ENCODE measurements at places on chromosomes 7 and 10. TPM values are rescaled to one million over a fixed set of nuclear protein-coding genes. Genes with fewer than 3 reads are reported as not detected.

Gene ADCYAP1R1
- total RNA-seq: 99.0 TPM

DNA sequence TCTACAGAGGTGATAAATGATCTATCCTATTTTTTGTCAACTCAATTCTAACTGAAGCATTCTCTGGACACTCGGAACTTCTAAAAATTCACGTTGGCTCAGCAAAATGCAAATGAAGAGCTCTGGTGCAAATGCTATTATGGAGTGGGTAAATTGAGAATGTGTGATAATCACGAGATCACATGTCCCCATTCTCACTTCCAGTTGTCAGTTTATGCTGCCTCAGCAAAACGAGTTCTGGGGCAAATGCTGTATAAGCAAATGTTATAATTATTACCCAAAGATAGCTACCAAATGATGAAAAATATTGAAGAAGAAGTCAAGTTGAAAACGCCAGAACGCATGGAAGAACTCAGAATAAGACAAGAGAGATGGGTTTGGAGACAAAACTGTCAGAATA is 29.4 kb downstream of the AKR1B1 start:
- DNase-seq: no peak

DNA sequence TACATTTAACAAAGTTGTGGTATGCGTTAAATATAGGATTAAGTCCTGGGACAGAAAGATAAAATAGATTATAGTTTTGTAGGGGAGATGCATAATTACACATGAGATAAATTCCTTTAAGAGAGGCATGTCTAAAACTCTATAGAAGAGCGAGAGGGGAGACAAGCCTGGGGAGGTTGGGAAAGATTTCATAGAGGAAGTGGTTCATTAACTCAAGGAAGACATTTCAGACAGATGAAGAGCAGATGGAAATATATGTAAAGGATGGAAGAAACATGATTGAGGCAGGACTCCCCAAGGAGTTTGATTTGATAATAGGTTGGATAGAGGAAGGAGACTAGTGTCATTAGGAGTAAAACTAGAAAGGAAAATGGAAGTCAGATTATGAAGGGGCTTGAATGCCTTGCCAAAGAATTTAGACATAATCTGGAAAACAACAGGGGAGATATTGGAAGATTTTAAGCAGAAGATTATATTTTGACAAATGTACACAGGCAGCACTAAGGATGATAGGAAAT is 96.1 kb downstream of the PHTF2 start:
- no peak for DNase-seq

GRCh38 chr7:74544706-74545469 is 91.2 kb downstream of the GTF2IRD1 start:
- DNase-seq: no peak

Gene GPRIN2
- 1.4 TPM for total RNA-seq

Gene CFAP58
- total RNA-seq: 0.73 TPM

Gene TRIL
- total RNA-seq: 22.2 TPM

GRCh38 chr7:4675771-4676367 is 6.2 kb upstream of the FOXK1 start:
- no peak for DNase-seq

Gene TRIM50
- not detected for total RNA-seq

DNA sequence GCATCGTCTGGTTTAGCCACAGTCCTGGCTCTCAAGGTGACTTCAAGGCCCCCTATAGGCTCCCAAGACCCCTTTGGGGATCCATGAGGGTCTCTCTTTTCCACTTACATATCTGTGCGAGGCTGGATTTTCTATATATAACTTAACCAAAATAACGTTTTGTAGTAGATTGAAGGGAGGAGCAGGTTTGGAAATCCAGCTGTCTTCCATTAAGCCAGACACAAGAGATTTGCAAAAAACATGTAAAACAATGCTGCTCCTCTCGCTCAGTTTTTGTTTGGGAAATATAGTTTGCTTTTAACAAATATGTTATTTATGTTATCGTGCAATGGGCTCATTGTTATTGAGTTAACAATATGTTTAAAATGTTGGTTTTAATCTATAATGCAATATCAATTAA is 811.2 kb downstream of the TYW1 start:
- no peak for DNase-seq

GRCh38 chr10:98915911-98916310 is 319.7 kb downstream of the HPSE2 start:
- DNase-seq: no peak

Gene SPDYE11
- total RNA-seq: not detected
